Stimulated activated CD4-positive, alpha-beta T cell treated with anti-CD3 and anti-CD28 coated beads, TNF-alpha, amount 100 ng/mL, for 1 hour (primary cell): ENCODE measurements at places on chromosomes 6 and 20.

GRCh38 chr20:23570178-23570760 lies 2.0 kb upstream of the CST9L start:
- DNase-seq: no peak

DNA sequence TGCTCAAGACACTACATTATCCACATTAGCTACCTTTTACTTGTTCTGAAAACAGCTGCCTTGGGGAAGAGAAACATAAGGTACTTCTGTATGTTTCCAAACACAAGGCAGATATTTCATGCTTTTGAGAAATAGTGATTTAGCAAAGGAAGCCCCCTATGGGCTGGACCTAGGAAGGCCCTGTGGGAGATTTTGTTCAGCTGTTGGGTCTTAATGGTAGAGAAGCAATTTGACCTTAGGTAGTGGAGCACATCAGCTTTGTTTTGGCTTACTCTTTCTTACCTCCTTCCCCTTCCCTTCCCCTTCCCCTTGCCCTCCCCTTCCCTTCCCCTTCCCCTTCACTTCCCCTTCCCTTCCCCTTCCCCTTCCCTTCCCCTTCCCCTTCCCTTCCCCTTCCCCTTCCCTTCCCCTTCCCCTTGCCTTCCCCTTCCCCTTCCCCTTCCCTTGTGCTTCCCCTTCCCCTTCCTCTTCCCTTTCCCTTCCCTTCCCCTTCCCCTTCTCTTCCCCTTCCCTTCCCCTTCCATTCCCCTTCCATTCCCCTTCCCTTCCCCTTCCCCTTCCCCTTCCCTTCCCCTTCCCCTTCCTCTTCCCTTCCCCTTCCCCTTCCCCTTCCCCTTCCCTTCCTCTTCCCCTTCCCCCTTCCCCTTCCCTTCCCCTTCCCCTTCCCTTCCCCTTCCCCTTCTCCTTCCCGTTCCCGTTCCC lies 84.6 kb downstream of the ANKS1A start:
- no peak for DNase-seq

DNA sequence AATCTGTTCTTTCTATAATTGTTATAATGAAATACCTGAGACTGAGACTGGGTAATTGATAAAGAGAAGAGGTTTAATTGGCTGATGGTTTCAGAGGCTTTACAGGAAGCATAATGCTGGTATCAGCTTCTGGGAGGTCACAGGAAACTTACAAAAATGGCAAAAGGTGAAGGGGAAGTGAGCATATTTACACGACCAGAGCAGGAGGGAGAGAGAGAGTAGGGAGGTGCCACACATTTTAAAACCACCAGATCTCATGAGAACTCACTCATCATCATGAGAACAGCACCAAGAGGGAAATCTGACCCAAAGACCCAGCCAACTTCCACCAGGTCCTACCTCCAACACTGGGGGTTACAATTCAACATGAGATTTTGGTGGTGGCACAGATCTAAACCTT lies 2.6 kb upstream of the SIRPB1 start:
- DNase-seq: no peak

DNA sequence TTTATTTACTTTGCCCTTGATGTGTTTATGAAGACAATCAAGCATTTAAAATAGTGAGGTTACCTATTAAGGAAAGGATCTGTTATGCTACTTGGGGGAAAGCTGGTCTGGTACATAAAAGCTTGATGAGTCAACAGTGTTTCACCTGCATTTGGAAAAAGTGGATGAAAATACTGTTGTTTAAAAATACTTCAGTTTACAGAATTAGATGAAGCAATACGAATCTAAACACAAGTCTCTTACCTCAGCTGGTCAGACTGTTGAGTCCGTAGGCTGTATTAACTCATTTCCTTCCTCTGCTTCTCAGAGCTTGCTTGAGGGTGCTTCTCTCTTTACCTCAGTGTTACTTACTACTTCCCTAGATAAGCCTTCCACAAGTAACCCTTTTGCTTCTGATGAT lies 36.1 kb downstream of the NKX2-4 start:
- no peak for DNase-seq

DNA sequence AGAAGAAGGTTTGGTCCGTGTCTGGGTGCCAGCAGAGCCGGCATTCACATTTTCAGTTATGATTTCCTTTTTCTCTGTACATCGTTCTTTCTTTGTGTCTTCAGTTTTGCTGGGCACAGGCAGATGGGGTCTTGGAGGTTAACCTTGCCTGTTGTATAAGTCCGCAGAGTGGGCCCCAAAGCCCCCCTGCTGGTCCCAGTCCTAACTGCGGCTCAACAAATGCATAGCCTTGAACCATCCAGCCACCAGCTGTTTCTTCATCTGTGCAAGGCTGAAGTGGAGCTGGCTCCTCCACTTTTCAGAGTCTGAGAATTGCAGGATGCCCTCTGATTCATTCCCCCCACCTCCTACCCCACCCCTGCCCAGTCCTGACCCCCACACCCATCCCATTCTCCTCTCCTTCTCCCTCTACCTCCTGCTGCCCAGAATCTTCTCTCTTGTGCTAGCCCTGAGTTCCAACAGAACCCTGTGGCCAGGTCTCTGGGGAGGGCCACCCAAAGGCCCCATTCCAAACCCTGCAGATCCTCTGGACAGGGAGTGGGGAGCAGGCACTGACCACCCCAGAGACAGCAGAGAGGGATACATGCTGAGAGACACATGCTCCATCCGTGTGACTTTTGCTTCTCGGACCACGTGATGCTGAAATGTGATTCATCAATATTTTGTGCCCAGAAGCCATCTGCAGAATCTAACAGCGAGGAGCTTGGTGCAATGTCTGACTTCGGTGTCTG lies 386.5 kb upstream of the SULF2 start:
- no peak for DNase-seq

GRCh38 chr6:119200512-119201175 lies 122.2 kb upstream of the FAM184A start:
- DNase-seq: no peak

GRCh38 chr20:25706793-25707192 lies 10.1 kb upstream of the ZNF337 start:
- DNase-seq: no peak

- no peak for DNase-seq
Measured at GRCh38 chr6:67287566-67287965, 1347.5 kb upstream of the ADGRB3 start.

- no peak for DNase-seq
Measured at GRCh38 chr20:51017251-51017650, 5.7 kb downstream of the KCNG1 start.

- DNase-seq: no peak
Measured at GRCh38 chr20:60553095-60553494, 594.9 kb downstream of the CDH26 start.

DNA sequence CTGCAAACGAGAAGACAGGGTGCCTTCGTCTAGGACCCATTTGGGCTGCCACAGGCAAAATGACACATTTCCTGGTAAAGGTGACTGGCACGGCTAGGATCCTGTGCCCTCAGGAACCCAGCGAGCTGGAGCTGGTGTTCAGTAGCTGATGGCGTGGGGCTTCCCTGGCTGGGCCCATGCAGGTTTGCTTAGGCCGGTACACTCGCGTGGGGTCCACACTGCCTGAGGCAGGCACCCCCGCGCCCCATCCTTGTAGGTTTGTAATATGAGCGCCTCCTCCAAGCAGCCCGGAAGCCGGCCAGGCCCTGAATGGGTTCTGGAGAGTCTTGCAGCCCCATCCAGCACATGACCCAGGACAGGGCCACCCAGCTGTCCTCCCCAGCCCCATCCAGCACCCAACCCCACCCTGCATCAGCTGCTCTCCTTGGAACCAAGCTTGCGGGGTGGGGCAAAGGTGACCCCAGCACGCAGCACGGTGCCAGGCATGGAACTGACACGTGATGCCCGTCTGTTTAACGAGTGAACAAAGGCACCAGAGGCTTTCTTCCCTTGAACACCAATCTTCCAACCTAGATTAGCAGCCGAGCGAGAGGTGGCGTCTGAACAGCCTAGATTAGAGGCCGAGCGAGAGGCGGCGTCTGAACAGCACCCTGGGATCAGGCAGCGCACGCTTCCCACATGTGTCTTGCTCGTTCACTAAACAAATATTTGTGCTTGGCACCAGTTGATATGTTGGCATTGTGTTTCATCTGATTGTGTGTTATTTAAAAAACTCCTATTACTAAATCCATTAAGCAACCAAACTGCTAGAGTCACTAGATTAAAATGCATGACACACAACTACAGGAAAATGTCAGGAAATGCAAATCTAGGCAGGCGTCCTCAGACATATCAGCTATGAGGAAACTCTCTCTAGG lies 112.1 kb downstream of the DLL1 start:
- no peak for DNase-seq

DNA sequence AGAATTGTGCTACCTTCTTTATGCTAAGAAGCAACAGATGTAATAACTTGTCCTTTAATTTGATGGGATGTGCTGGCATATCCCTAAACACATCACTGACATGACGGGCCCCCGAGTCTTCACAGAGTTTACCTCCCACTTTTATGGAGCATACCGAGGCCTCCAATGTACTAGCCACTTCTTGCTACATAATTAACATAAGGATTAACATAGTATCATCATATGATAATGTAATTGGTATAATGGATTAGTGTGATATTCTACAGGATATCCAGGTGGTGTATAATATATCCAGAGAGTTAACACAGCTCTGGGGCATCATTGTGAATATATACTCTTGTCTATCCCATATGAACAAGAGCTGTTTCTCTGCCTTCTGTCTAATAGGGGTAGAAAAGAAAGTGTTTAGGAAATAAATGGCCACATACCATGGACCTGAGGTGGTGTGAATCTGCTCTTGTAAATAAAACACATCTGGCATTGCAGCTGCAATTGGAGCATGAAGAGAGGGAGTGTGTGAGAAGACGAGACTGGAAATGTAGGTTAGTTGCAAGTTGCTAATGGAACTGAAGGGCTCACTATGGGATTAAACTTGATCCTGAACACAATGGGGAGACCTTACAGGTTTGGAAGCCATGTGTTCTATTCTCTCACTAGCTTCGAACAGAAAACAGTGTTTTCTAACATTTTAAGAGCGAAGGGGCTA lies 102.3 kb downstream of the IYD start:
- DNase-seq: no peak

DNA sequence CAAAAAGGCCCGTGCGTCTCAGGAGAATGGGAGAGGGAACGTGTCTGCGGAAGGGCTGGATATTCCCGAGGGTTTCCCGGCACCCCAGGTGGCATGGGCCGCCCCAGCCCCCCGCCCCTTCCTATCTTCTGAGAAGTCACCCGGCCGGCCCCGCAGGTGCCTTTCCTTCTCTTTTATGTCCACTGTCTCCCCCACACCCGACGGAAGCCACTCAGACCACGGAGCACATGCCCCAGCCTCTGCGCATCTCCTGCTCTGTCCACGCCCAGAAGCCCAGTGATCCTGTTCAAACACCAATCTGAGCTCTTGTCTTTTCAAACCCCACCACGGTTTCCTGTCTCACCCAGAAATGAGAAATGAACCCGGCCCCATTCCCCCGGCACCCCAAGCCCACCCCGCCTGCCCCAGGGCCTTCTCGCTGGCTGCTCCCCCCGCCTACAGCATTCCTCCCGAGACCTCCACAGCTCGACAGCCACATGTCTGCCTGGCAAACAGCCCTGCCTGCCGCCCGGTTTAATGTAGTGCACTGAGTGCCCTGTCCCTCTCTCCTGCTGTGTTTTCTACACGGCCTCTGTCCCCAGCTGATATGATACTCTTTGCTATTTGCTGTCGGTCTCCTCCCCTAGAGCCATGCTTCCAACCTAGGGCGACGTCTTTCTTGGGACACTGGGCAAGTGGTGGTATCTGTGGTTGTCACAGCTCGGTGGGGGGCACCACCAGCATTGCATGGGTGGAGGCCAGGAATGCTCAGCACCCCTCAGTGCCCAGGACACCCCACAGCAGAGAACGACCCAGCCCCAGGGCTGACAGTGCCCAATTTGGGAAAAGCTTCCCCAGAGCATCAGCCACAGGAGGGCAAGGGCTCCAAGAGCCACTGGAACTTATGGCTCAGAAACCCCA lies 182.7 kb downstream of the TAF4 start:
- no peak for DNase-seq

- no peak for DNase-seq
Measured at GRCh38 chr6:138517635-138518034, 18.3 kb upstream of the NHSL1 start.

DNA sequence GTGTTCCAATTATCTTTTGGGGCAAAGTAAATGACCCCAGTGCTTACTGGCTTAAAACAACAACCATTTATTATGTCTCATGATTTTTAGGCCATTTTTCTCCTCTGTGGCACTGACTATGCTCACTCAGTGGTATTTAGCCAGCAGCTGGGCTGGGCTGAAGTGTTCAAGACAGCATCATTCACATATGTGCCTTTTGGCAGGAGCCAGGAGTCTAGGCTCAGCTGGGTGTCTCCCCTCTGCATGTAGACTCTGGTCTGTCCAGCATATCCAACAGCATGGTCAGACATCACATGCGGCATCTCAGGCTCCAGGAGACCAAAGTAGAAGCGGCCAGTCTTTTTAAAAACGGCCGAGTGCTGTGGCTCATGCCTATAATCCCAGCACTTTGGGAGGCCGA lies 120.3 kb upstream of the TOP1 start:
- DNase-seq: no peak

DNA sequence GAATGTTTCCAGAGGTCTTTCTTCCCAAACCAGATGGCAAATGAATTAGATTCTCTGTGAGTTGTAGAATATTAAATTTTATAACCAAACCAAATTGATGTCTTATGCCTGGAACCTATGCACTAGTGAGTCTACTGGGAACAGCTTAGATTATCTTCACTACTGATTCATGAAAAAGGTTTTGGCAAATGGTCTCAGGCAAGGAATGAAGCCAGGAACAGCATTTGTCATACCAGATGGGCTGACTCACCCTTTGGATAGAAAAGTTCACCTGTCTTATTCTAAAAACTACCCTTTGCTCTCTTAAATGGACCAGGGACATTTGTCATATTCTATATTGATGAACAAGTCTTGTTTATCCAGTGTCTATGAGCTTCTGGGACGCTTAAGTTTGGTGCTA lies 135.4 kb upstream of the ECI2 start:
- DNase-seq: no peak

GRCh38 chr20:19841740-19842139 lies 83.7 kb downstream of the RIN2 start:
- no peak for DNase-seq

- DNase-seq: no peak
Measured at GRCh38 chr6:112030206-112030960, 23.5 kb upstream of the CCN6 start.

DNA sequence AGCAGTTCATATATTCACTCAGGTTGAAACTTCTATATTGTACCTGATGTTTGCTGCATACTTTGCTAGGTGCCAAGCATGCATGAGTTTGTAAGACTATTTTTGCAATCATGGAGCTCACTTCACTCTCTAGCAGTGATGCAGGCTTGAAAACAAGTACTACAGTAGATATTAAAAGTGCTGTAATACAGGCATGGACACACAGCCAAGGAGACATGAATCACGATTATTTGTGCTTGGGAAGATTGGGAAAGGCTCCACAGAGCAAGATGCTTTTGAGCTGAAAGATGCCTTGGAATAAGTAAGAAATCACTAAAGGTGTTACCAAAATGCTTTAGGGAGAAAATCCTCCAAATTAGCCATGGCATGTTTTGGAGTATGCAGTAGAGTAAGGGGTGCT lies 427.4 kb downstream of the UTRN start:
- DNase-seq: no peak
